Kidney (tissue), 22 donors: ENCODE measurements at places on chromosomes 12 and 14. TPM values are rescaled to one million over a fixed set of nuclear protein-coding genes. Genes with fewer than 3 reads are reported as not detected.

DNA sequence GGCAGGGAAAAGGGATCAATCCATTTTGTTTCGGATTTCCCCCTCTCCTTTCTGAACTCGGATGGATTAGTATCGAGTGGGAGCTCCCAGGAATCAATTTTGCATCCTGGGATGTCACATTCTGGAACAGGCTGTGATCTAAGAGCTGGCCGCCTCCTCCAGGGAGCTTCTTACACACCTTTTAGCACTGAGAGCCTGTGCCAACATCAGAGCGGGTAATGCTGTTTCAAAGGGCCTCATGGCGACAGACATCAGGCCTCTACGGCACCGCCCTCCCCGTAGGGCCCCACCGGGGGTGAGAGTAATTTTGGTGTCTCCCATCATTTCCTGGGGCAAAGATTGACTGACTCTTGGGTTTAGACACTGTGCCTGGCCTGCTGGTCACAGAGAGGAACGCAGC, 2.7 kb downstream of the GALNT9 start:
- no peak for DNase-seq

GRCh38 chr12:6494258-6494743, 399 bp downstream of the NCAPD2 start:
- DNase-seq, result no peak

DNA sequence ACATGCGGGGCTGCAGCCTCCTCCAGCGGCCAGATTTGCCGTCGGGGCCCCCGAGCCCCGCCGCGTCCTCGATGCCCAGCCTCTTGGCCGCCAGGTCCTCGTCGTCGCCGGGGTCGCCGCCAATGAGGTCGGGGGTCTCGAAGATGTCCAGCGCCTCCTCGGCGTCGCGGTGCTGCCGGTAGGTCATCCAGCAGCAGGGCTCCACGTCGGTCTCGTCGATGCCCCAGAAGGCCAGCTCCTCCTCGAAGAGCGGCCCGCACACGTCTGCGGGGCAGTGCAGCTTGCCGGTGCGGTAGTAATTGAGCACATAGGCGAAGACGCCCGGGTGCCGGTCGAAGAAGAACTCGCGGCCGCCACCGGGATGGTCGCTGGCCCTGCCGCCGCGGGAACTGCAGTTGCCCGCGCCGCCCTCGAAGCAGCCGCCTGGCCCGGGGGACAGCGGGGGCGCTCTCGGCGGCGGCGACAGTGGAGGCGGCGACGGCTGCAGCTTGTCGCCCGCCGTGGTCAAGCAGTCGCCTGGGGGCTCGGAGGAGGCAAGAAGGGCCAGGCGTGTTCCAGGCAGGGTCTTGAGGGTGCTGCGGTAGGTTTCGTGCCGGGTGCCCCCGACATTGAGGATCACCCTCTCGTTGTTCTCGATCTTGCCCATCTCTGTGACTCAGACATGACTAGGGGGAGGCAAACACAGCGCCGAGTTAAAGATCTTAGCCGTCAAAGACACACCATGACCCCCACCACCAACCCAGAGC, 2.1 kb downstream of the KCNC2 start:
- DNase-seq, result peak; percentile 29

DNA sequence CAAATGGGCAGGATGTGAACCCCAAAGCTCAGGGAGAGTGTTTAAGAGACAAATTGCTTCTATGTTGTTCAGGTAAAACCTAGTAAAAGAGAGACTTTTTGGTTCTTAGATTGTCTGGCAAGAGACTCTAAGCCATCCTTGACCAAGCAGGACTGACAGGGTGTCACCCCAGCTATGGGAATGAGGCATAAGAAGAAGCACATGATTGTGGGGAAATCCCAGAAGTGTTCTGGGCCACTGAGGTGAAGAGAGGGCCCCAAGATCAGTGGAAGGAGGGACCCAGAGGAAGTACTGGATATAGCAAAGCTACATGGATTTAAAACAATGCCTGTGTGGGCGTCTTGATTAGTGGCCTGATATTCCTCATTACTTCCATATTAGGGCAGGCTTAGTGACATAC, 99.0 kb downstream of the SAMD4A start:
- no peak for DNase-seq

GRCh38 chr14:74049876-74050495, 30.8 kb downstream of the BBOF1 start:
- DNase-seq, result no peak

GRCh38 chr12:113373969-113374368, 15.6 kb downstream of the PLBD2 start:
- DNase-seq, result no peak

DNA sequence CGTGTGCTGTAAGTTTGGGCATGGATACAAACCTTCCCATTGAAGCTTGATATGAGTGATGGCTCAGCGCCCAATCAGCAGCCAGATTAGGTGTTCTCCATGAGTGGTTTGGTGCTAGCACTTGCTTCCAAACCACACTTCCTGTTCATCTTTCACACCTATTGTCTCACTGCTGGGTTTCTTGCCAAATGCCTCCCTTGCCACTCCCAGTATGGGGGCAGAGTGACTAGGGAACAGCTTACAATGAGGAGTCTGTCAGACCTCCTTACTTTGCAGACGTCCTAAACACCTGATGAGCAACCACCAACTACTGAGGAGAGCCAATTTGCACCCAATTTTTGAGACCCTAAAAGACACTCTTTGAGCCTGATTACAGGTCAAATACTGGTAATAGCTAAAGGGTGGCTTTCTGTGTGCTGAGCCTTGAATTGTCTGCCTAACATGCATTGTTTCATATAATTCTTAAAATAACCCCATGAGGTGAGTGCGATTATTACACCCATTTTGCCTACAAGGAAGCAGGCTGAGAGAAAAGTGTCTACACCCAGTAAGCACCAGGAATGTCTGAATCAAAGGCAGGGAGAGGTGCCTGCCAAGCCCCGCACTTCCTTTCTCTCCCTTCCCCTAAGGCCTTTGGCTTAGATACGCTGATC, 48.4 kb upstream of the FOS start:
- DNase-seq, result no peak

- DNase-seq, result no peak
Observed at GRCh38 chr14:93915800-93916199, 11.3 kb upstream of the FAM181A start.

- no peak for DNase-seq
Observed at GRCh38 chr12:14482361-14482760, 85.3 kb downstream of the PLBD1 start.

GRCh38 chr14:34038358-34039057, 87.6 kb upstream of the EGLN3 start:
- DNase-seq, result no peak

GRCh38 chr12:27498761-27499160, 25.2 kb upstream of the PPFIBP1 start:
- DNase-seq, result no peak

- DNase-seq, result no peak
Observed at GRCh38 chr14:68027276-68027675, 207.7 kb downstream of the RAD51B start.

DNA sequence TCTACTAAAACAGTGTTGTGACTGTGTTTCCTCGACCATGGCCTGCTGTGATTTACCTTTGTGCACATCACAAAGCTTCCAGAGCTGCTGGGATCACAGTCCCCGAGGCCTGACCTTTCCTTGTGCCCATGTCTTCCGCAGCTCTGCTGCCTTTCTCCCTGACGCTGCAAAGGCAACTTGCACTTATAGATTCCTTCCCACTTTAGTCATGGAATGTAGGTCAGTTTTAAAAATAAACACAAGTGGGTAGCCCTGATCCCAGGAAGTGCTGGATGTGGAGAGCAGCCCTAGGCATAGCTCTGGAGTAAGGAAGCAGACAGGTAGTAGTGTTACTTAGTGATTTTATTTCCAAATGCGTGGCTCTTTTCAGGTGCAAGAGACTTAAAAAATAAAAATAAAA, 825.7 kb downstream of the AACS start:
- DNase-seq, result no peak

DNA sequence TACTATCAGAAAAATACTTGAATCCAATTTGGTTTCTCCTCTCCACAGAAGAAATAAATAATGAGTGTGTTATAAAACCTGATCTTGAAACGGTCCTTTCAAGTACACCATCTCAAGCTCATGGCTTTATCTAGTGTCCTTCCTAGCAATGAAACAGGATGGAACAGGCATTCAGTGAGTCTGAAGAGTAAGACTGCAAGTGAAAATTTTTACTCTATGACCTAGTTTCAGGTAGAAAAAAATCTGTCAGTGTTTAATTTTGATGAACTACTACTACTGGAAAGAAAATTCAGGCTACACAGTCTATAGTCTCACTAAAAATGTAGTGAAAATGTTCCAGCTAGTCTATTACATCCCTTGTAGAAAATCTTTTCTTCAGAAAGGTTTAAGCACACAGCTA, 7.7 kb downstream of the CBX5 start:
- no peak for DNase-seq

DNA sequence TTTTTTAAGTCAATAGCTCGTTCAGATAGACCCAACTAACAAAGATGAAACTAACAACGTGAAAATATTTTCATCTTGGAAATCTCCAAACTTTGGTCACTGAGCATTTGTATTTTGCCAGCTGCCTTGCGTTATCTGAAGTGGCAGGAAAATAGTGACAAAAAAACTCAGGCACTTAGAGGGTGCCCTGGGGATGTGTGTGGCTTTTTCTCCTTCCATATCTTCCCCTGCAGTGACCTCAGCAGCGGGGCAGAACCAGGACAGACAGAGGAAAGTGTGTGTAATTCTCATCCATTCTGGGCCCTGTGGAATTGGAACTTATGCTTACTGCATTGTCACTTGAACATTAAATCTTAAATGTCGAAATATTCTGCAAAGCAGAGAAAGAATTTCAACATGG, 152.0 kb downstream of the BCAT1 start:
- no peak for DNase-seq

DNA sequence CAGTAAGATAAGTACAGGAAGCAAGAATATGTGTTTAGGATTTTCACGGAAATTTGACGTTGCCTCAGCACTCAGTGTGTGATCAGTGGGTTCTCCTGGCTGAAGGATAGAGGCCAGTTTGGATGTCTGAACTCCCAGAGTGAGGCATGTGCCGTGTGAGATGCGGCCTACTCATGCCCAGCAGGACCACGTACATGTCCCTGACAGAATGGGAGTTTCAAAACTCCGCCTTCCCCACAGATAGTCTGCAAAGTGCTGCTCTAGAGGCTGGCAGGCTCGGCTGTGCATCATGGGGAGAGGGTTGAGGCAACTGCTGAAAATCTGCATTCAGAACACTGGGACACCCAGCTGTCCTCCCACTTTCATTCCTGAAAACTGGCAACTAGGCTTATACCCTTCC, 58.3 kb downstream of the NINJ2 start:
- DNase-seq, result no peak

DNA sequence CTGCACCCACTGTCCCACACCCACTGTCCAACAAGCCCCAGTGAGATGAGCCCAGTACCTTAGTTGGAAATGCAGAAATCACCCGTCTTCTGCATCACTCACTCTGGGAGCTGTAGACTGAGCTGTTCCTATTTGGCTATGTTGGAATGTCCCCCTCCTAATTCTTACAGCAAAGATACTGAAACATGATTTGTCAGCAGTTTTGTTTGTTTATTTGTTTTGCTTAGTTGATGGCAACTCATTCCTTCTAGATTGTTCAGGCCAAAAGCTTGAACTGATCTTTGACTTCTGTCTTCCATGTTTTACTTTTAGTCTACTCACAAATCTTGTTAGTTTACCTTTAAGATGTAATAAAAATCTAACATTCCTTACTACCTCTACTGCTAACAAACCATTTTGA, 233.6 kb upstream of the MIS18BP1 start:
- no peak for DNase-seq

- no peak for DNase-seq
Observed at GRCh38 chr14:58849601-58850000, 211.8 kb downstream of the DACT1 start.

Gene P3H3
- polyA plus RNA-seq, result 18.5 TPM

Gene GPRC5A
- polyA plus RNA-seq, result 6.3 TPM

Gene TSPAN19
- 1.3 TPM for polyA plus RNA-seq

Gene C12orf60
- 4.5 TPM for polyA plus RNA-seq

Gene PRB4
- polyA plus RNA-seq, result not detected

Gene TAS2R43
- polyA plus RNA-seq, result not detected

Gene AQP6
- 74.1 TPM for polyA plus RNA-seq

Gene PRB2
- polyA plus RNA-seq, result not detected
